ENCODE measurements at places on chromosomes 11 and 22. TPM values are rescaled to one million over a fixed set of nuclear protein-coding genes. Genes with fewer than 3 reads are reported as not detected.

DNA sequence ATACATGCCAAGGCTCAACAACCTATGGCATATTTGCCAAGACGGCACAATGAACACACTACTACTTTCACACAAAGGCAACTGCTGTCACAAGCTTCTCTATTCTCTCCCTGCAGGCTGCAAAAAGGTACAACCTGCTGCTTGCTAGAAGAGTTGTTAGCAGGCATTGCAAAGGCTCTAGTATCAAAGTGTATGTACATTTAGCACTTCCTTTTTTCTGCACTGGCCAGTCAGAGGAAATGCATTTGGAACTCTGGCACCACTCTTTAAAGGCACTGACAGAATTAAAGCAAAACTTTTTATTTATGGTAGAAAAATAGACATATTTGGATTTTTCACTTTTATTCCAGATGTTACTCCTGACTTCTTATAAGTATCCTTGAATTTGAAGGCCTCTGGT, 125.9 kb downstream of the CWF19L2 start:
- no peak overlapping the region for H3K4me3 ChIP-seq
- H3K27me3 ChIP-seq, result no peaks in the 10 kb centered on the region
- H3K4me1 ChIP-seq, result peaks cover 4% of the 10 kb centered on the region
- DNase-seq, result no peak
- peaks cover 3% of the 10 kb centered on the region for H3K36me3 ChIP-seq

DNA sequence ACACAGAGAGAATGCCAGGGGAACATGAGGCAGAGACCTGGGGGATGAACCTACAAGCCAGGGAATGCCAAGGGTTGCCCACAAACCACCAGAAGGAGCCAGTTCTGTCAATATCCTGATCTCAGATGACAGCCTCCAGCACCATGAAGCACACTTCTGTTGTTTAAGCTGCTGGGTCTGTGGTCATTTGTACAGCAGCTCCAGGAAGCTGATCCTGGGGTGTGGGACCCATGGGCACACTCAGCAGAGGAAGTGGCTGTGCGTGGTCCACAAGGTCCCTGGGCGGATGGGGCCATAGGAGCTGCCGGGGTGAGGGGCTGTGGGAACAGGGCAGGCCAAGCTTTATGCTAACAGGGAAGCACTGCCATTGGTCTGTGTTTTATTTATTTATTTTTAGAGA, 12.1 kb downstream of the PPM1F start:
- H3K27me3 ChIP-seq, result no peaks in the 10 kb centered on the region
- H3K4me3 ChIP-seq, result no peak overlapping the region
- no peak for DNase-seq
- H3K4me1 ChIP-seq, result no peaks in the 10 kb centered on the region

DNA sequence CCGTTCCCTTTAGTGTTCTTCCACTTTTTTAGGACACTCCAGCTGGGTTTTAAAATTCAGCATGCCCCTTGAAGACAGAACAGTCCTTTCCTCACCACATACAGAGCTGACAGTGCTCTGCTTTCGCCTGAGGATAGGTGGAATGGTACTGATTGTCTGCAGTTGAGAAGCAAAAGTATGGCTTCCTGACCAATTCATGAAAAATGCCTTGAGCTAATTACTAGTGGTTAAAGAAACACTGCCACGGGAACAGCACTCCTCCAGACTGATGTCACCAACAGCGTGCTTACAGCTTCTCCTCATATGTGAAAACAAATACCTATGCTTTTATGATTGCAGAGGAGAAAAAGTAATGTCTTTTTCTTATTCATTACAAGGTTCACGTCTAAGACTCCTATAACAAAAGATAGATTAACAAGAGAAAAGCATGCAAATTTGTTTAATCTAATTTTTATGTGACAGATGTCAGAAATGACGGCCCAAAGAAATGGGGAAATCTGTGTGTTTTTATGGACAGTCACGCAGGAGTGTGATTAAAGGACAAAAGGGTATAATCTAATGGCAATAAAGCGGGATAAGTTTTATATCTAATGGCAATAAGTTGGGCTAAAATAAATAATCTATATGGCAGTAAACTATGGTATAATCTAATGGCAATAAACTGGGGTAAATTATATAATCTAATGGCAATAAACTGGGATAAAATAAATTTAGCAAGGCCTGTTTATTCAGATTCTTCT, 123.4 kb upstream of the ARHGAP42 start:
- H3K27me3 ChIP-seq, result no peaks in the 10 kb centered on the region
- H3K4me1 ChIP-seq, result no peaks in the 10 kb centered on the region
- no peak overlapping the region for H3K27ac ChIP-seq
- H3K36me3 ChIP-seq, result no peaks in the 10 kb centered on the region
- no peak for DNase-seq

- no peaks in the 10 kb centered on the region for H3K36me3 ChIP-seq
- no peak overlapping the region for H3K4me3 ChIP-seq
Measured at GRCh38 chr11:134486704-134487103, 74.7 kb upstream of the B3GAT1 start.

DNA sequence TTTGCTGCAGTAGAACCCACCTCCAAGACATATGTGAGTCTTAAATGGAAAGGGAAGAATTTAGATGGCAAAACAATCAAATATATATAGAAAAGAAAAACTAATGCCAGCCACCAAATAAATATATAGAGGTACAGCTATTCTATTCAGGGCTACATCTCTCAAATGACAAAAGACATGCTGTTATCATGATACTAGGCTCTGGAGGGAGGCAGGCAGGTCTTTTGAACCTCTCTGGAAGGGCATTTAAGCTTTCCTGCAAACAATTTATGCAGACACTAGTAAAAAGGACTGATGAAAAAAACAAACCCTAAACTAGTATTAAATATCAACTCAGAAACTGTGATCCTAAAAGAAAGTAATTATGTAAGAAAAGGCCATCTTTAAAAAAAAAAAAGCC, 24.4 kb downstream of the UEVLD start:
- no peaks in the 10 kb centered on the region for H3K27me3 ChIP-seq
- H3K4me1 ChIP-seq, result no peaks in the 10 kb centered on the region
- no peak for DNase-seq
- no peak overlapping the region for H3K4me3 ChIP-seq
- H3K36me3 ChIP-seq, result no peaks in the 10 kb centered on the region
- H3K27ac ChIP-seq, result no peak overlapping the region

DNA sequence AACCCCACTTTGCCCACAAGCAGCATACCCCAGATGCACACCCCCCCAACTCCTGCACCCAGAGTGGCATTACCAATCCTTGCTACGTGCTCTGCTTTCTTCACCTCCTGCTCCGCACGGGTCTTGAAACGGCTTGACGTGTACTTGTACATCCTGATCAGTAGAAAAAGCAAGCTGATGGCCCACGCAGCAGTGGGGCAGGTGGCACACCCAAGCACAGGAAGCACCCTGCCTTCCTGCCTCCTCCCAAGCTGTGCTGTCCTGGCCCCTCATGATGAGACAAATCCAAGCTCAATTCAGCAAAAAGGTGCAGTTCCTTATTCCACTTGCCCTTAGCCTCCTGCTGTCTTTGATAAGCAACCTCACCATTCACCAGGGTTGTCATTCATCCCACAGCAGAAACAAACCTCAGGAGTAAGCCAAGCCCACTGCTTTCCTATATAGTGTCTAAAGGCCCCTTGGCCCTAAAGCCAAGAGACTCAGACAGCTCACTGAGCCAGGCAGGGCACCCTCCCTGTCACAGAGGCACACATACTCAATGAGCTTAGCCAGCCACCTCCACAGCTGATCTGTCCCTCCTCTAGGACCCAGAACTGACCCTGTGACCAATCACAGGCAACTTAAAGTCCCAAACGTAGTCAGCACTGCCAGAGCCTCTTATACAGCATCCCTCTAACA, 27.8 kb downstream of the MORC2 start:
- H3K4me3 ChIP-seq, result no peak overlapping the region
- DNase-seq, result no peak
- H3K27me3 ChIP-seq, result no peaks in the 10 kb centered on the region
- H3K36me3 ChIP-seq, result peaks cover 13% of the 10 kb centered on the region
- no peaks in the 10 kb centered on the region for H3K4me1 ChIP-seq

DNA sequence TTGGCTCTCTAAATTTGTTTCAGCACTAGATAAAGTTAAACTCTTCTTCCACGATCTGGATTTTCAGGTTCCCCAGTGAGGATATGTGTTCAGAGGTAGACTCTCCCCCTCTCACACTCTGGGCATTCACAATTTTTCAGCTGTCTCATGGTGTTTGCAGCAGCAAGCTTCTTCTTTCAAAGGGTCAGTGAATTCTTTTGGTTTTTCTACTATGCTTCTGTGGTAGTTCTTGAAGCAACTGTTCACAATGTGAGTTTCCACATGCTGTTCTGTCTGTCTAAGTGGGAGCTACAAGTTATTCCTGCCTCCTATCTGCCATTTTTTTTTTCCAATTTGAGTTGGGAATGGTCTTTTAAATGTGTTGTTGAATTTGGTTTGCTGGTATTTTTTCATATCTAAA, 25.4 kb downstream of the CNTF start:
- H3K27ac ChIP-seq, result no peak overlapping the region
- H3K4me1 ChIP-seq, result peaks cover 16% of the 10 kb centered on the region
- no peak for DNase-seq
- no peaks in the 10 kb centered on the region for H3K27me3 ChIP-seq
- H3K36me3 ChIP-seq, result no peaks in the 10 kb centered on the region

- H3K4me3 ChIP-seq, result no peak overlapping the region
- no peaks in the 10 kb centered on the region for H3K27me3 ChIP-seq
- no peak overlapping the region for H3K27ac ChIP-seq
Measured at GRCh38 chr11:74970852-74971395, 17.8 kb upstream of the NEU3 start.

DNA sequence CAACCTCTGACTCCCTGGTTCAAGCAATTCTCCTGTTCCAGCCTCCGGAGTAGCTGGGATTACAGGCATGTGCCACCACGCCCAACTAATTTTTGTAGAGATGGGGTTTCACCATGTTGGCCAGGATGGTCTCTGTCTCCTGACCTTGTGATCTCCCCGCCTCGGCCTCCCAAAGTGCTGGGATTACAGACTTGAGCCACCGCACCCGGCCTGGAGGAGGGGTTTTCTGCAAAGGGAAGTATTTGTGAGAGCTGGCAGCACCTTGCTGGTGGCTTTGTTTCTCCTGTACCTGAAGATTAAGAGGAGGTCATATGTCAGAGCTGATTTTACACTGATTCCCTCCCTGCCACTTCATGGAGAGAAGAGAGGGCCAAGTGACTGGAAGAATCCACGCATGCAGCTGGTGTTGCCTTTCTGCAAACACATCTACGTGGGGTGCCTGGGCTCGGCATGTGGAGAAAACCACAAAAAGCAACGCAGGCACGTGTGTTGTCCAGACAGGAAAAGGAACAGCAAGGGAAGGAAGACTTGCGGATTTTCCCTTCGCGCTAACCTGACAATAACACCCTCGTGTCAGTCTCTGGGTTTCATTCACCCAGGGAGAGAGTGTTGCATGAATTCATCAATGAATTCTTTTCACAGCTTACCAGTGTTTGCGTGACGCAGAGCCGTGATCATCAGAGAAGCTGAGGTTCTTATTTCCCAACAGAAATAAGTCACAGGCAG, 61.9 kb downstream of the TSPAN18 start:
- H3K4me3 ChIP-seq, result no peak overlapping the region
- no peak for DNase-seq
- H3K36me3 ChIP-seq, result no peaks in the 10 kb centered on the region
- H3K27ac ChIP-seq, result no peak overlapping the region
- H3K27me3 ChIP-seq, result no peaks in the 10 kb centered on the region

DNA sequence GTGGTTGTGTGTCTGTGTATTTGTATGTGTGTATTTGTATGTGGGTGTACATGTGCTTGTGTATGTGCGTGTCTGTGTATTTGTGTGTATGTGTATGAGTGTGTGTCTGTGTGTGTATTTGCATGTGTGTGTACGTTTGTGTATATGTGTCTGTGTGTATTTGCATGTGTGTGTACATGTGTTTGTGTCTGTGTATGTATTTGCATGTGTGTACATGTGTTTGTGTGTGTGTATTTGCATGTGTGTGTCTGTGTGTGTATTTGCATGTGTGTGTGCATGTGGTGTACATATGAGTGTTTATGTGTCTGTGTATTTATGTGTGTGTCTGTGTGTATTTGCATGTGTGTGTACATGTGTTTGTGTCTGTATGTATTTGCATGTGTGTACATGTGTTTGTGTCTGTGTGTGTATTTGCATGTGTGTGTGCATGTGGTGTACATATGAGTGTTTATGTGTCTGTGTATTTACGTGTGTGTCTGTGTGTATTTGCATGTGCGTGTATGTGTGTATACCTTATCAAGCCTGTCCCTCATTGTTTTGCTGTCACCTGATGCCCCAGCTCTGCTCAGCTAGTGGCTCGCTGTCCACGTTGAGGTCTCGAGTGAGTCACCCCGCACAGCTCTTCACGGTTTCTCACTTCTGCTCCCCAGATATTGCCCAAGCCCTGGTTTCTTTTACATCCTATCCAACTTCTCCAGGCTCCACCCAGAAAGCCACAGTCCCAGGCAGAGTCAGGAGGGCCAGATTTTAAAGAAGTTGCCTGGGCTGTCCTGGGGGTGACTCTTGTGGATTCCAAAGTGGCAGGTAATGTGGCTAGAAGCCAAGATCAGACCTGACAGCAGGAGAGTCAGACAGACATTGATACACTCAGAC, 15.2 kb downstream of the MB start:
- peaks cover 5% of the 10 kb centered on the region for H3K4me1 ChIP-seq
- no peak overlapping the region for H3K27ac ChIP-seq
- H3K36me3 ChIP-seq, result no peaks in the 10 kb centered on the region
- H3K4me3 ChIP-seq, result no peak overlapping the region
- H3K27me3 ChIP-seq, result no peaks in the 10 kb centered on the region
- DNase-seq, result no peak

GRCh38 chr22:22935056-22935545, 47.5 kb downstream of the IGLL5 start:
- H3K4me1 ChIP-seq, result no peaks in the 10 kb centered on the region
- no peaks in the 10 kb centered on the region for H3K36me3 ChIP-seq
- no peak for DNase-seq
- H3K4me3 ChIP-seq, result no peak overlapping the region
- peaks cover 39% of the 10 kb centered on the region for H3K27me3 ChIP-seq
- no peak overlapping the region for H3K27ac ChIP-seq

GRCh38 chr11:125341676-125342075, 154.4 kb downstream of the FEZ1 start:
- peaks cover 45% of the 10 kb centered on the region for H3K4me1 ChIP-seq
- H3K36me3 ChIP-seq, result no peaks in the 10 kb centered on the region
- H3K27ac ChIP-seq, result no peak overlapping the region
- no peaks in the 10 kb centered on the region for H3K27me3 ChIP-seq

GRCh38 chr11:28913883-28914282, 805.7 kb downstream of the METTL15 start:
- no peaks in the 10 kb centered on the region for H3K4me1 ChIP-seq
- H3K27me3 ChIP-seq, result no peaks in the 10 kb centered on the region
- DNase-seq, result no peak
- no peak overlapping the region for H3K4me3 ChIP-seq

ACTN3 gene
- 33.0 TPM for total RNA-seq

NCAM1 gene
- total RNA-seq, result 20.8 TPM

SCUBE1 gene
- total RNA-seq, result 25.9 TPM

CCDC188 gene
- not detected for total RNA-seq

OR52I1 gene
- not detected for total RNA-seq

DCHS1 gene
- 4.5 TPM for total RNA-seq

OTOG gene
- 0.34 TPM for total RNA-seq

LRRC10B gene
- 0.74 TPM for total RNA-seq

DENND6B gene
- total RNA-seq, result 7.8 TPM

CASP12 gene
- not detected for total RNA-seq

Data from neural progenitor cell (in vitro differentiated cells).